Eye (tissue), 1 donor: ENCODE measurements at places on chromosomes 2 and 18.

GRCh38 chr2:82478641-82479040 is 1980.4 kb downstream of the SUCLG1 start:
- DNase-seq: no peak

DNA sequence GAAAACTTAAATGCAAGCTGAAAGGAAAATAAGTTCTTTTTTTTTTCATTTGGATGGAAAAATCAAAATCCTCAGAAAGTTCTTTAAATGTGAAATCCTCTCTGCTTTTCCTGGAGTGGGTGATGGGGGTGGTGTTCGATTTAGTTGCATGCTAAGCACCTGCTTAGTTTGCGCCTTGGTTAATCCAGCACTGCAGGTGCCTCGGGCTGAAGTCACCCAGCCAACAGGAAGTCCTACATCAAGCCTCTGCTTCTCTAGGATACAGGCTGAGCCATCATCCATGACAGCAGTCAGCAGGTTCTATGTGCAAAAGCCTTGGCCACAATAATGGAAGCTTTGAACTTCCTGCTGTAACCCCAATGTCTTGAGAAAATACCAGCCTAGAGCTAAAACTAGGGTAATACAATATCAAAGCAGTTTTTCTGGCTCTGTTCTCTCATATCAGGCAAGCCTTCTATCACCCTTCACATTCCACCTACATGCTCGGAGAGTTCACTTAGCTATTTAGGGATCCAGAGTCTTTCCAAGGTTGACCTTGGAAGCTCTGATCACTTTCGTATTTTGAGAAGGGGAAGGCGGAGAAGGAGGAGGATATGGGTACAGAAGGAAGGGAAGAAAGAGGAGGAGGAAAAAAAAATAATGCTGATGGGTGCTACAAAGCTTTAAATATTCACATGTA is 116.1 kb upstream of the LRRTM1 start:
- no peak for DNase-seq

DNA sequence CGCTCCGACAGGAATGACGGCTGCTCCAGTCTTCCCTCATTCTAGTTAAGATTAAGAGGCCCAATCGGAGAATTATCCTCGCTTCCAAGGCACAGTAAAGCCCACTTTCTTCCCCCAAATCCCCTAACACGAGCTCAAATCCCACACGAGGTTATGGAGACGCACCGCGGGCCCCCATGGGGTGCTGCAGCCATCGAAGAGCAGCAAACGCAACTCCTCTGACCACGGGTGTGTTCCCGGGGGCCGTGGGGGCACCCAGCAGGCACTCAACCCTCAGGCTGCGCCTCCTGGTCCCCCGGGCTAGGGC is 446 bp downstream of the COPS9 start:
- DNase-seq: no peak

DNA sequence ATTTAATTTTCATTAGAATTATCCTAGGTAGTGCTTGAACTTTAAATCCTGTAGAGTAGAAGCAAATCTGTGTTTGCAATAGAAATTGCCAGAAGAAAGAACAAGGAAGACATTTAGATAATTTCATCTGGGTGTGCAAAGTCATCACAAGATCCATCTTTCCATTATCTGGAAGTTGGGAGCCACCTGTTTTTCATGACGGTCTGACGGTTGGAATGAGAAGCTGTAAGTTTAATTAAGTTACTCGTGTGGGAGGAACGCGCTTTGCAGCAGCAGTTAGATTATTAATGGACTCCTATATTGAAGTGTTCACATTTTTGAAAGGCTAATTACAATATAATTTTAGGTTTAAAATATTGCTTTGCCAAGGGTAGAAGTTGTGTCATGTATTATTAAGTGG is 69.9 kb upstream of the PARD3B start:
- no peak for DNase-seq

- DNase-seq: no peak
Measured at GRCh38 chr18:48402953-48403352, 6.2 kb downstream of the ZBTB7C start.

DNA sequence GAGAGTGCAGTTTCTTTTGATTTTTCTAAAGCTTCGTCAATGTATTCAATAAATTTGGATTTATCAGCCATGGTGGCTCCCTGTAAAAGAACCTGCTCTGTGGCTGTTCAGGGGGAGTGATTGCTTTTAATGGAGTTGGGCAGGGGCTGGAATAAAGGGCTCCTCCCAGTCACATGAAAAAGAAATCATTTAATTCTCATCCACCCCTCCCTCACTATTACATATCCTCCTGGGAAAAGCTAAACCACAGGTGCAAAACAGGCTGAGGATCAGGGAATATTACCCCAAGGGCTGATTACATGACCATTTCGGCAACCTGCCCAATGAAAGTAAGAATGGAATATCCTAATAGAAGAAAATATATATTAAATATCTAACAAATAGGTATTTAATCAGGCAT is at the start of gene SULT6B1:
SULT6B1 (minus strand) TSS at position 101 of the 400 bp plus-strand sequence; CDS start at position 71, 30 bp downstream.
- no peak for DNase-seq

- DNase-seq: no peak
Measured at GRCh38 chr2:223166983-223167650, 115.1 kb downstream of the KCNE4 start.

- no peak for DNase-seq
Measured at GRCh38 chr18:10248738-10249137, 205.7 kb upstream of the APCDD1 start.

DNA sequence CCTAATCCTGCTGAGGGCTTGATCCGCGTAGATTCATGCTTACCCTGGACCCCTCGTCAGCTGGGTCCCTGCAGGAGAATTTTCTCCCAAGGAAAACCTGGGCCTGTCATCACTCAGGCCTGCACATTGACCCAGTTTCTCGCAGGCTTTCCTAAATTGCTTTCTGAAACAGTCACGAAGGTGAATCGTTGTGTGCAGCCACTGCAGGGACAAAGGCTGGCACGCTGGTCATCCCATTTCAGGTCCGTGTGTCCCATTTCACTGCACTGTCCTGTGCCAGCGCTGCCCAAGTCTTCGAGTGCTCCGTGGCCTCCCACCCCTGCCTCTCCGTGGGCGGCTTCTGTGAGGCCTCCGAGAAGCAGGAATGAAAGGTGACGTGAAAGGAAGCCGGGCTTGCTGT is 62.8 kb upstream of the YWHAQ start:
- DNase-seq: no peak

- DNase-seq: no peak
Measured at GRCh38 chr2:58484221-58484620, 243.1 kb upstream of the FANCL start.

DNA sequence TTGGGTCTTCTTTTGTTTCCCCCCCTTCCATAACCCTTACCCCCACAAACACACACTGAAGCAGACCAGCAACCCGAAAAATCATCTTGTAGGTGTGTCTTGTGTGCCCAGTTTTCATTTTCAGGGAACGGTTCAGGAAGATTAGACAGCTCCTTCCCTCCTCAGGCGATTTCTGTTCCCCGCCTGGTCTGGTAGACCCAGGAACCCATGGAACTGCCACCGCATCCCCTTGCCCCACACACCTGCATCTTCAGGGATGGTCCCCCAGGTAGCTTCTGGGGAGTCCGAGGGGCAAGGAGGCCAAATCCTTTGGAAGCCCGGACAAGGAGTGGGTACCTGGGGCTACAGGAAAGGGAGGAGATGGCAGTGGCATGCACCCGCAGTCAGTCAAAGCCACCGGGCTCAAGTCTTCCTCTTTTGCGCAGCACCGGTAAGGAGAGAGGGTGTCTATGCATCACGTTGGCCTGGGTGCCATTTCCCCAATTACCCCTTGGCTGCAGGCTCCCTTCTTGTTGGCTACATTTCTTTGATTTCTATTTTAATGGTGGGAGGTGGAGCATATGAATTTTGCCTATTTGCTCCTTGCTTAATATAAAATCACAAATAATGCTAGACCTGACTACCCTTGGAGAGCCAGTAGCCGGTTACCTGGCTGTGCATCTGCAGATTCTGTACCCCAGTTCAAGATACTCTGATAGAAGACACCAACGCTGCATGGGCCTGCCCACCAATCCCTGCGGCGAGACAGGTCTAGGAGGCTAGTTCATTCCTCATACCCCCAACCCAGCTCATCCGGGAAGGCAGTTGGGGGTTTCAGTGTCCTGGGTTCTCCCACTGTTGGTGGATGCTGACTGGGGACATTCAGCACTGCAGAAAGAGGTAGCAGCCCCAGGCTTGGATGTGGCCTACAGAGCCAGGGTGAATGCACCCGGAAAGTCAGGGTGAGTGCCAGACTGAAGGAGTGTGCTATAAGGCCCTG is 30.0 kb upstream of the ATP6V1B1 start:
- no peak for DNase-seq
